IMR-90 (cell line): ENCODE measurements at places on chromosomes 16 and 17.

DNA sequence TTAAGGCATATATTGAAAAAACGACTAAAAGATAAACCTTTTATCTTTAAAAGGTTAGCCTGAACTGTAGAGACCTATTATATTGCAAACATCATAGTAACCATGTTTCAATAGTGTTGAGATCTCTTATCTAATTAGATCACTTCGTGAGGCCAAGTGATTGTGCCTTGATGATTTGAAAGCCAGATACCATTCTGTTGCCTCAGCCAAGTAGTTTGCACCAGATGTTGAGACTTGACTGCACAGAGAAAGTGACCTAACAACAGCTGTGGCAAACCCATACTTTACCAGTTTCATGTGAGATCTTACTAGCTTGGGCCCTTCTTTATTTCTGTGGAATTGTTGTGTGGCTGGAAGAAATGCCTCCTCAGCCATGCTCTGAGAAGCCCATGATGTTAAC is 717.3 kb downstream of the KCNJ2 start:
- H3K4me3 ChIP-seq = no peak overlapping the region
- H3K27me3 ChIP-seq = no peaks in the 10 kb centered on the region
- no peak overlapping the region for H3K27ac ChIP-seq
- no peak for DNase-seq
- H3K4me1 ChIP-seq = no peaks in the 10 kb centered on the region

GRCh38 chr17:19670908-19671307 is 22.4 kb downstream of the ALDH3A2 start:
- no peak overlapping the region for H3K27ac ChIP-seq
- no peaks in the 10 kb centered on the region for H3K4me1 ChIP-seq
- H3K36me3 ChIP-seq = no peaks in the 10 kb centered on the region
- no peak for DNase-seq
- peaks cover 2% of the 10 kb centered on the region; the same call in 1 of the 2 replicates for H3K27me3 ChIP-seq

- H3K27ac ChIP-seq = peak overlapping the region; percentile 74
- no peaks in the 10 kb centered on the region for H3K27me3 ChIP-seq
- no peak overlapping the region for H3K4me3 ChIP-seq
- peaks cover 28% of the 10 kb centered on the region for H3K4me1 ChIP-seq
Observed at GRCh38 chr17:61285526-61286320, 113.9 kb upstream of the TBX2 start.

GRCh38 chr17:1298606-1299005 is 19.1 kb downstream of the TRARG1 start:
- H3K27ac ChIP-seq = no peak overlapping the region
- H3K4me1 ChIP-seq = no peaks in the 10 kb centered on the region
- no peak overlapping the region for H3K4me3 ChIP-seq
- no peaks in the 10 kb centered on the region for H3K36me3 ChIP-seq

DNA sequence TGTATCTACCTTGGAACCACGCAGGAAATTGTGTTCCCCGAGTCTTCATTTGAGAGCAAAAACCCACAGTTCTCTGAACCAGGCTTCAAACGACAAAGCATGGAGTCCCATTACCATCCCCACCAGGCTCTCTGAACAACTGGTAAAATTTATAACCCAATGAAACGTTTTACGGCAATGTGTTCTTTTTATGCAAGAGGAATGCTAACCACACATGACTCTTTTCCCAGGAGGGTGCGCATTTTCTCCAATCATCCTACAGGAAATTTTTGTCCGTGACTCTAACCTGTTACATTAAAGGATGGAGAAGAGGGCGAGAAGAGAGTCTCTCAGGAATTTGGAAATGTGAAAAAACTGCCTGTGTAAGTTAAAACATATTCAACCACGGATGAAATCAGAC is 17.8 kb downstream of the STX8 start:
- no peak overlapping the region for H3K27ac ChIP-seq
- H3K36me3 ChIP-seq = no peaks in the 10 kb centered on the region; the same call in 1 of the 2 replicates
- peaks cover 2% of the 10 kb centered on the region; the same call in 1 of the 2 replicates for H3K4me1 ChIP-seq
- DNase-seq = no peak
- no peaks in the 10 kb centered on the region for H3K27me3 ChIP-seq
- H3K4me3 ChIP-seq = no peak overlapping the region

DNA sequence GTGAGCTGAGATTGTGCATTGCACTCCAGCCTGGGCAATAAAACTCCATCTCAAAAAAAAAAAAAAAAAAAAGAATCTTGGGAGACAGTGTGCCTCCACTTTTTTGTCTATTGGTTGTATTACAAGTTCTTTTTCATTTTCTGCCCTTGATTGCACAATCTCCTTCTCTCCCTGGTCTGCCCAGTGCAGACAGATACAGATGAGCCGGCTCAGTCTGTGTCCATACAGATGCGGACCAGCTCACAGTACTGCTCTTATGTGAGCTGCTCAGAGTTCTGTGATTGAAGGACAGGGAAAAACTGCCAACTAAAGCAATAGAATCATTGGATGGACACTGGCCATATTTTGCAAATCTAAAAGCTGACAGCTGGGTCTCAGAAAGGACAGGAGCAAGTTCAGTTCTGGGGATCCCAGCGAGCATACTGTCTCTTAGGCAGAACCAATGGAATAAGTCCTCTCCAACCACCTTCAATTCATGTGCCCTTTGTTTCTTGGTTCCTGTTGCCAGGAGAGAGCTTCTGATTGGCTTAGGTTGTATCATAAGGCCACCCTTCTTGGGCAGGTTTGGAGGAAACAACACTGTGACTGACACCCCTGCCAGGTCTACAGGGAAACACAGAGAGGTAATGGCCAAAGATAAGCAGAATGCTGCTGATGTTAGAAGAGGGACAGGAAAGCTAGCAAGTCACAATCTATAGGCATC is 495.6 kb upstream of the HSBP1 start:
- H3K27ac ChIP-seq = no peak overlapping the region
- H3K4me3 ChIP-seq = no peak overlapping the region
- no peaks in the 10 kb centered on the region for H3K4me1 ChIP-seq
- H3K27me3 ChIP-seq = no peaks in the 10 kb centered on the region
- H3K36me3 ChIP-seq = no peaks in the 10 kb centered on the region

DNA sequence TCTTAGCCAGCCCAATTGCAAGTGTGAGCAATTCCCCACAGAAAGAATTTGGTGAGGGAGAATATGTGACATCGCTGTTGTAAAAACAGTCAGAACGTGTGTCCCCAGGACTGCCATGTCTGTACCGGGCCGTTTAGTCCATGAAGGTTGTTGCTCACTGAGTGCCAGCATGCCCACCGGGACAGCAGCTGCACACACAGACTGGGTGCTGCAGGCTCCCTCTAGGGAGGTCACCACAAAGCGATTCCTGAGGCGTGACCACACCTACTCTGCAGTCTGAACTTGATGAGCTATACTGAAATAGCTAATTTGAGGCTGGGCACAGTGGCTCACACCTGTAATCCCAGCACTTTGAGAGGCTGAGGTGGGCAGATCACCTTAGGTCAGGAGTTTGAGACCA is 44.1 kb upstream of the ADORA2B start:
- no peaks in the 10 kb centered on the region for H3K27me3 ChIP-seq
- DNase-seq = no peak
- no peak overlapping the region for H3K27ac ChIP-seq
- H3K4me1 ChIP-seq = no peaks in the 10 kb centered on the region

GRCh38 chr16:86961171-86961601 is 356.0 kb downstream of the C16orf95 start:
- peak; percentile 72 for DNase-seq
- no peak overlapping the region for H3K4me3 ChIP-seq
- no peaks in the 10 kb centered on the region for H3K36me3 ChIP-seq
- H3K27me3 ChIP-seq = peaks cover 6% of the 10 kb centered on the region; the same call in 1 of the 2 replicates
- H3K27ac ChIP-seq = no peak overlapping the region

GRCh38 chr16:46962629-46963028 is 10.8 kb downstream of the DNAJA2 start:
- H3K27ac ChIP-seq = no peak overlapping the region
- H3K4me1 ChIP-seq = peaks cover 8% of the 10 kb centered on the region
- H3K36me3 ChIP-seq = peaks cover 77% of the 10 kb centered on the region
- DNase-seq = no peak
- H3K4me3 ChIP-seq = no peak overlapping the region

GRCh38 chr16:73232555-73233328 is 184.8 kb upstream of the ZFHX3 start:
- peaks cover 19% of the 10 kb centered on the region for H3K4me1 ChIP-seq
- H3K36me3 ChIP-seq = no peaks in the 10 kb centered on the region
- H3K4me3 ChIP-seq = peak overlapping the region; percentile 51
- no peaks in the 10 kb centered on the region for H3K27me3 ChIP-seq

- DNase-seq = no peak
- peaks cover 4% of the 10 kb centered on the region for H3K4me1 ChIP-seq
- no peak overlapping the region for H3K27ac ChIP-seq
- H3K27me3 ChIP-seq = no peaks in the 10 kb centered on the region
- no peak overlapping the region for H3K4me3 ChIP-seq
Observed at GRCh38 chr17:46122486-46122871, 70.8 kb downstream of the KANSL1 start.

- no peaks in the 10 kb centered on the region for H3K36me3 ChIP-seq
- H3K27me3 ChIP-seq = no peaks in the 10 kb centered on the region
Observed at GRCh38 chr17:54754560-54754959, 146.1 kb upstream of the TOM1L1 start.

DNA sequence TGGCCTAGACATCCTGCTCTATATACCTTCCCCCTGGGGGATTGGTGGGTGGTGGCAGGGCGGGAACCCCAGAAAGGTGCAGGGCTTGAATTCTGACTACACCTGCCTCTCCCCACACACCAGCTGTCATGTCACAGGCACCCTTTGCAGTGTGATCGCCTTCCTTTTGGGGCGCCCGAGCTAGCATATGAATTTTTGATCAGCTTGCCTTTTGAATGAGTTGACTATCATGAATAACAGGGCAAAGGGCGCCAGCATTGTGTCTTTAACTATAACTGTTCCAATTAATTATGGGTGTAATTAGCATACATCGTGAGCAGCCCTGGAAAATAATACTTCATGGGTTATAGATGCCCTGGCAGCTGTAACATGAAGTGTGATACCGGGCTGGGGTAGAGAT is 72.7 kb downstream of the CYLD start:
- H3K27ac ChIP-seq = no peak overlapping the region
- no peaks in the 10 kb centered on the region for H3K4me1 ChIP-seq
- no peak overlapping the region for H3K4me3 ChIP-seq
- no peaks in the 10 kb centered on the region for H3K36me3 ChIP-seq

GRCh38 chr17:50423553-50424159 is 2.4 kb upstream of the ACSF2 start:
- H3K4me1 ChIP-seq = peaks cover 27% of the 10 kb centered on the region
- H3K36me3 ChIP-seq = no peaks in the 10 kb centered on the region
- no peak overlapping the region for H3K4me3 ChIP-seq
- no peaks in the 10 kb centered on the region for H3K27me3 ChIP-seq
- H3K27ac ChIP-seq = peak overlapping the region; percentile 78; the same call in 1 of the 2 replicates

- no peak overlapping the region for H3K4me3 ChIP-seq
- H3K27me3 ChIP-seq = no peaks in the 10 kb centered on the region
- no peaks in the 10 kb centered on the region for H3K36me3 ChIP-seq
- no peak overlapping the region for H3K27ac ChIP-seq
- no peak for DNase-seq
Observed at GRCh38 chr16:26594666-26595065, 472.1 kb upstream of the C16orf82 start.

- no peak overlapping the region for H3K27ac ChIP-seq
- H3K36me3 ChIP-seq = peaks cover 32% of the 10 kb centered on the region
- H3K4me1 ChIP-seq = peaks cover 26% of the 10 kb centered on the region
- no peak overlapping the region for H3K4me3 ChIP-seq
Observed at GRCh38 chr17:4006745-4007211, 42.5 kb upstream of the ATP2A3 start.

DNA sequence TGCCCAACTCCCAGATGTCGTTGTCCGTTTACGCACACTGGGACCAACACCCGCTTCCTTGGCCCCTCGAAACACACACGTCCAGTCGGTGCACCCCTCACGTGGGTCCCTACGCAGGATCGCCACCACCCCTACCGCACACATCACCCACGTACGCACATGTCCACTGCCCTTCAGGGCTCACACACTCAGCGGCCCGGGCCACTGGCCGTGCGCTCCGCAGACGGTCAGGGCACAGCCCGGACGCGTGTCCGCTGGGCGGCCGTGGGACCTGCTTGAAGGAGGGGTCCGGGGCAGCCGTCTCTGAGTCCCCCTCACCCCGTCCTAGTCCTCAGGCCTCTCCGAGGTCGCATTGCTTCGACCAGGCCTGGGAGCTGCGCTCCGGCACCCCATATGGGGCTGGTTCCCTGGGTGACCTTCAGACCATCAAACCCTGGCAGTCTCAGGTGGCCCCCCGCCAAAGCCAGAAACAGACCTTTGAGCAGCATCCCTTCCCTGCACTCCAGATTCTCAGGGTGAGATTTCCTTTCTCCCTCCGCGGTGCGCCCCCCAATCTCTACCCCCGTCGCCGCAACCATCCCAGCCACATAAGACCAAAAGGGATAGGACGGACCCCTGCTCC is 914 bp upstream of the GPRC5B start:
- H3K36me3 ChIP-seq = no peaks in the 10 kb centered on the region
- no peak for DNase-seq
- no peak overlapping the region for H3K27ac ChIP-seq
- H3K4me1 ChIP-seq = peaks cover 5% of the 10 kb centered on the region; the same call in 1 of the 2 replicates
- peak overlapping the region; percentile 85; the same call in 1 of the 2 replicates for H3K4me3 ChIP-seq

- DNase-seq = no peak
- H3K36me3 ChIP-seq = no peaks in the 10 kb centered on the region
- no peak overlapping the region for H3K4me3 ChIP-seq
- H3K27ac ChIP-seq = no peak overlapping the region
Observed at GRCh38 chr16:28604186-28604565, 5.7 kb downstream of the SULT1A1 start.

- H3K36me3 ChIP-seq = no peaks in the 10 kb centered on the region
- peaks cover 63% of the 10 kb centered on the region for H3K27me3 ChIP-seq
- peaks cover 2% of the 10 kb centered on the region; the same call in 1 of the 2 replicates for H3K4me1 ChIP-seq
- peak; percentile 65 for DNase-seq
Observed at GRCh38 chr17:8060274-8060673, 21.4 kb downstream of the ALOX15B start.

DNA sequence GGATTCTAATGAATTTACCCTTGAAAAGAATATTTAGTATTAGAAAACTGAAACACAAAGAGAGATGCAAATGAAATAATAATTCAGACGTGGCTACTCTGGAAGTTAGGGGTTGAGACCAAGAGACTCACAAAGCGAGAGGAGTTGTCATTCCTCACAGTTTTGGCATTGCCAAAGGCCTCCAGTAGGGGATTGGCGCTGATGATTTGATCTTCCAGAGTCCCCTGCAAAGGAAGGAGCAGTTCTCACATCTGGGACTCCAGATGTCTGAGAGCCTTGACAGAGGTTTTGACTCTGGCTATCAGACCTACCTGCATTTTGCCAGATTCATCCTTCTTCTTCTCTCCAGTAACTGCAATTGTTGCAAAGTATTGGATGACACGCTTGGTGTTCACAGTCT is 6.6 kb downstream of the MYH8 start:
- no peaks in the 10 kb centered on the region for H3K4me1 ChIP-seq
- DNase-seq = no peak
- H3K27me3 ChIP-seq = no peaks in the 10 kb centered on the region
- no peak overlapping the region for H3K27ac ChIP-seq
